ENCODE measurements at places on chromosomes 2 and 18. TPM values are rescaled to one million over a fixed set of nuclear protein-coding genes. Genes with fewer than 3 reads are reported as not detected.

DNA sequence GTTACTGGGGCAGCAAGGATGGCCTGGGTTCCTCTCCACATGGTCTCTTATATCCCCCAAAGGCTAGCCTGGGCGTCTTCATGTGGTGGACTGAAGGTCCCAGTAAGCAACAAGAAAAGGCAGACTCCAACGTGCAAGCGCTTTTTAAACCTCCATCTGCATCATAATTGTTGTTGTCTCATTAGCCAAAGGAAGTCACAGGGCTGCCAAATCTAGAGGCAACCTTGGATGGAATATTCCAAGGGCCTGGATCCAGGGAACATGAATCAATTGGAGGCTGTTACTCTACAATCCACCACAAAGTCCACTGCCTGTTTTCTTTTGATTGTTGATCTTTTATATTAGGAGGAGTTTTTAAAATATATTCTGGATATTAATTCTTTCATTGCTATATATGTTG is 118.8 kb downstream of the SH3RF3 start:
- DNase-seq = peak; percentile 66

DNA sequence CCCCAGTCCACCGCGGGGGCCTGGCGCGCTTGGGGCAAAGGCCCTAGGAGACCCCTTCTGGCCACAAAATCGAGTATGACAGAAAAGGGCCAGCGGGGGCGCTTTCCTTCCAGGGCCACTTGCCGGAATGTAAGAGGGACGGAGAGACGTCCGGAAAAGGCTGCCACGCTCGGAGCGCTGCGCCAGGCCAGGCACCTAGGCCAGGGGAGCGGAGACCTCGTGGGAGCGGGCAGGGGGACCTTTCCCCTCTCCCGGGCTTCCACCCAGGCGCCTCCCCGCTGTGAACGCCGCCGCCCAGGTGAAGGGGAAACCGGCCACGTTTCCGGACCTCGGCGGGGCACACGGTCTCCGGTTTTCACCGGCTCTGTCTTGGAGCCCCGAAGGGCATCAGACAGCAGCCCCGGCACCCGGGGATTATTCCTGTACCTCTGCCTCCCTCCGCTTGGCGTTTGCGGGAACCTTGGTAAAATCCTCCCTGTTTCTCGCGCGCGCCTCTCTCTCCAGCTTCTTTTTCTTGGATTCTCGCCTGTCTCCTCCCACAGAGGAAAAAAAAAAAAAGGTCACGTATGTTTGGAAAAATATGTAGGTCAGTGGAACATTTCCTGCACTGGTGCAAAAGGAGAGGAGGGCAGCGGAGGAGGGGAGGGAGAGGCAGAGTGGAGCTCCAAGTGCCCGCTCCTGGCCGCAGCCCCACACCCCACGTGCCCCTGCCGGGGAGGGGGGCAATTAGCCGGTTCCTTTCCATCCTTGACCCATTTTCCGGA is 1.2 kb upstream of the NPAS2 start:
- peak; percentile 84 for DNase-seq

DNA sequence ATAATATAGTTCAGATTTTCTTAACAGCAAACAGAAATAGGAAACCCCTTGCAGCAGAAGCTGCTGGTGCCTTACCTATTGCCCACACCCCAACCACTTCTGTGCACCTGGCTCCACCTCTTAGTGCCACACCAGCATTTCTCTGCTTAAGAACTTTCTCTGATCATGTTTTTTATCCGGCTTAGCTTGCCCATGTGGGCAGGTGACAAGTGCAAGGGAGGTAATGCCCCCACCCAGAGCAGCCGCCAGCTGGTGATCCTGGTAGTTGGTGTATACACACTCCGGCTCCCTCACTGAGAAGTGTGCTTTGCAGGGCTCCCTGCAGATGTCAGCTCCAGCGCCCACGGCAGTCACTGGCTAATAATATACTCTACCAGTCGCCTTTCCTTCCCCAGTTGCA is 126.3 kb downstream of the ALPK2 start:
- DNase-seq = no peak

- no peak for DNase-seq
These were observed 139.0 kb downstream of the EHBP1 start for GRCh38 chr2:62844311-62845090.

GRCh38 chr2:216792222-216793021 is 67.4 kb downstream of the TNP1 start:
- DNase-seq = no peak

GRCh38 chr2:62687636-62688035 is 17.9 kb upstream of the EHBP1 start:
- no peak for DNase-seq

GRCh38 chr2:144607891-144608521 is 88.1 kb upstream of the ZEB2 start:
- DNase-seq = no peak

DNA sequence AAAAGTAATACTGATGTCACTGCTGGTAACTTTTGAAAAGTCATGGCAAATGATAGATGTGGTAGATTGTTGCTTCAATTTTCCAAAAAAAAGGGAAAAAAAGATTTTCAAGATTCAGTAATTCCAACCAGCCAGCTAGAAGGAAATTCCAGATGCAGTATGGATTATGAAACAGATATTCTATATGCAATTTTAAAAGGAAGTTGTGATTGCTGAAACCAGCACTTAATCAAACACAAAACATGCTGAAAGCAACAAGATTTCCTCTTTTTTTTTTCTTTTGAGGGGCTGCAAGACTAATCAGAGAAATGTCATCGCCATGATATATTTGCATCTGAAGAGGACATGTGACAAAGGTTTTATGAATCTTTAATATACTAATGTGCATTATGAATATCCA is 5.1 kb upstream of the HNMT start:
- DNase-seq = no peak

- DNase-seq = no peak
These were observed 36.4 kb upstream of the SLC1A4 start for GRCh38 chr2:64952511-64953482.

- no peak for DNase-seq
These were observed 155.0 kb downstream of the SETBP1 start for GRCh38 chr18:44835703-44836102.

DNA sequence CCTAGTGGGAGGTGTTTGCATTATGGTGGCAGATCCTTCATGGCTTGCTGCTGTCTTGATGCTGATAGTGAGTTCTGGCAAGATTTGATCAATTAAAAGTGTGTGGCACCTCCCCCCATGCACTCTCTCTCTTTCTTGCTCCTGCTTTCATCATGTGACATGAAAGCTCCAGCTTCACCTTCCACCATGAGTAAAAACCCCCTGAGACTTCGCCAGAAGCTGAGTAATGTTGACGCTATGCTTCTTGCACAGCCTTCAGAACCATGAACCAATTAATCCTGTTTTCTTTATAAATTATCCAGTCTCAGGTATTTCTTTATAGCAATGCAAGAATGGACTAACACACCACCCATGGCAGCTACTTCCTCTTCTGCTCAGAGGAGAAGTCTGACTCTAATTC is 2181.4 kb upstream of the PIK3C3 start:
- no peak for DNase-seq

The SKA1 gene
- total RNA-seq = 0.13 TPM

The DSG4 gene
- total RNA-seq = not detected

The EVX2 gene
- not detected for total RNA-seq

Measured in cardiac septum (tissue), 1 donor.